ENCODE measurements at places on chromosomes 13 and 19.

GRCh38 chr13:85406269-85406975, 392.8 kb downstream of the SLITRK6 start:
- DNase-seq: no peak

DNA sequence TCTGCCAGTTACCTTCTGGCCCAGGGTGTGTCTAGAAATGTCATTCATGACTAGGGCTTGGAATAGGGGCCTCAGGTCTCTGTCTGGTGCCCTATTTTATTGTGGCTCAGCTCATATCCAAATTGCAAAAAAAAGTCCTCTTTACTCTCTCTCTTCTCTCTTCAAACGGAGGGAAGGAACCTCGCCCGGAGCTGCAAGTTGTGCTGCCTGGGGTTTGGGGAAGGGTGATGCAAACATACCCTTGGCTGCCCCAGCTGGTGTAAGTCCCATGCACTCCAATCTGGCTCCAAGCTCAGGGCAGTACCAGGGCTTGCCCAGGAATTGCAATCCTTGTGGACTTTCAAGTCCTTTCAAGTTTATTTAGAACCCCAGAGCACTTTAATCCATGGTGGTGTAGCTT, 549.6 kb downstream of the PCDH17 start:
- DNase-seq: no peak

DNA sequence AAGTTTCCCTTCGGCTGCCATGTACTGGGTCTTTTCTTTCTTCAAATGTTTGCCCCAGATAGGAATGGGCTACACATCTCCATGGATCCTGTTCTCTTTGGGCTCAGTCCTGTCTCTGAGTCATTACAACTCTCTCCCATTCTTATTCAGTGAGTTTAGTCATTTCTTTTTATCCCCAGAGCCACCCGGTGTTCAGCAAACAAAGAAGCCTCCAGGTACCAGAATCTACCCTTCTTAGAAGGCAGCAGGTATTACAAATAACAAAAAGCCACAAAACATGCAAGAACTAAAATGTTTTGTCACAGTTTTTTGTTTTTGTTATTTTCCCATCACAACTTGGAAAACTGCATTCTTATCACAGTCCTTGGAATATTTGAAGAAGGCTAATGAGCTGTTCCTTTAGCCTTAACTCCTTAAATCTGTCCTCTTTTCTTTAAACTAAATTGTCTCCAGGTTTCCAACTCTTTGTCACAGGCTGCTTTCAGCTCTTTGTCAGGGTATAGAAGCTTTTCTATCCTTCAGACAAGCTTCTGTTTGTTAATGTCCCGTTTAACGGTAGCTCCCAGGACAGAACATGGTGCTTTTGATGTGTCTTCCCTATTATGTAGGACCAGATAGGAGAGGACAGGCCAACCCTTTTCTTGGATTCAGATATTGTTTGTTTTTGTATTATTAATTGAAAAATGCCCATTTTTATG, 215.5 kb upstream of the HTR2A start:
- DNase-seq: no peak

- DNase-seq: no peak
These were observed 6.5 kb downstream of the ZNF671 start for GRCh38 chr19:57720878-57721277.

DNA sequence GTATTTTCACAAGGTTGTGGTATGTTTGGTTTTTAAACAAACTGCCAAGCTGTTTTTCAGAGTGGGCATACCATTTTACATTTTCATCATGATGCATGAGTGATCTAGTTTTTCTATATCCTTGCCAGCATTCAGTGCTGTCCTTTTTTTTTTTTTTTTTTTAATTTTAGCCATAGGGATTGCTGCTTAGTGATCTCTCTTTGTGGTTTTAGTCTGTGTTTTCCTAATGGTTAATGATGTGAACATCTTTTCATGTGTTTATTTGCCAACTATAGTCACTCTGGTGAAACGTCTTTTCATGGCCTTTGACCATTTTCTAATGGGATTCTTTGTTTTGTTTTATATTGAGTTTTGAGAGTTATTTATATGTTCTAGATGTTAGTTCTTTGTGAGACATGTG, 59.7 kb downstream of the SHISA2 start:
- no peak for DNase-seq

- no peak for DNase-seq
These were observed 1512.0 kb downstream of the SLITRK1 start for GRCh38 chr13:82370316-82370715.

- no peak for DNase-seq
These were observed 12.5 kb downstream of the CAPN12 start for GRCh38 chr19:38731654-38732301.

DNA sequence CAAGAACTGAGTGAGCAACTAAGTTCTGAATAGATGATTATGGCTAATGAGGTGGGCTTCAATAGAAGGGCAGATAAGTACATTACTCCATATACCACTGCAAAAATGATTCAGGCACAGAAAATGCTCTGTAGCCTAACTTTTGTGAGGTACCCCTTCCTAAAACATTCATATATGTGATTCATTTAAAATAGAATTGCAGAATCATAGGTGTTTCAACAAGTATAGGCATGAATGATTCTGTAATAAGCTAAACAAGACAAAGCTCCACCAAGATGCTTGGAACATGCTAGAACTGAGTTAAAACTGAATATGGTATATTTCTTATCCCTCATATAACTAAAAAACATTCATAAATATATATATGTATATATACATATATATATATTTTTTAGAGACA, 12.1 kb downstream of the KBTBD7 start:
- no peak for DNase-seq

- DNase-seq: no peak
These were observed 33.0 kb downstream of the GPX4 start for GRCh38 chr19:1136621-1137317.

DNA sequence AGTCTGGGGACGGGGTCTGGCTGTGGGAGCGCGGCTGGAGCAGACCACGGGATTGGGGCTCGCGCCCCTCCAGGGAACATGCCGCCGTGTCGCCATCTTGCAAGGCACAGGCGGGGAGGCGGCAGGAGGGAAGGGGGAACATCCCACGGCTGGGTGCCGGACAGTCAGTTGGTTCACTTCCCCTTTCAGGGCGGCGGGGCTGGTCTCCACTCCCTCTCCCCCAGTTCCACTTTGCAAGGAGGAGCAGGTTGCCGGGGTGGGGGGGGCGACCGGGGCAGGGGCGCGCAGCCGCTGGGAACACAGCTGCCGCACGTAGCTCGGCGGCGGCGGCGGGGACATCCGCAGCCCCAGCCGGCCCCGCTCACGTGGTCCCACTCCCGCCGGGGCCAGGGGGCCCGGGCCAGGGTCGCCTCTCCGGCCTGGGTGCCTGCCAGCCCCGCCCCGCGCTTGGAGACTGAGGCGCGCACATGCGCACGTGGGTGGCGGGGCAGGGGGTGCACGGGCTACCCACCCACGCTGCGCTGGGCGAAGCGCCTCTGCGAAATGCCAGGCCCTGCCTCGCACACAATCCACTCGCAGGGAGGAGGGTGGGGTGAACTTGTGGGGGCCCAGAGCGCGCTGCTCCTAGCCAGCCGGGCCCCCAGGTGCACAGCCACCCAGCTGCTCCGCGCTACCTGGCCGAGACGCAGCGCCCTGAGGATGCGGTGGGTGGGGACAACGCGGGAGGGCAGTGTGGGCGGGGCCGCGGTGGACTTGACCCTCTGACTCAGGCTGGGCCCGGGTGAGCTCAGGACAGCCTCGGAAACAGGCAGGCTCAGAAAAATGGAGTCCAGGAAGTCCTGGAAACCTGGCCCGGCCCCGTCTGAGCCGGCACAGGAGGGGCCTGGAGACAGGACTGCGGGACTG, 6.4 kb downstream of the KLF16 start:
- peak; percentile 79 for DNase-seq

DNA sequence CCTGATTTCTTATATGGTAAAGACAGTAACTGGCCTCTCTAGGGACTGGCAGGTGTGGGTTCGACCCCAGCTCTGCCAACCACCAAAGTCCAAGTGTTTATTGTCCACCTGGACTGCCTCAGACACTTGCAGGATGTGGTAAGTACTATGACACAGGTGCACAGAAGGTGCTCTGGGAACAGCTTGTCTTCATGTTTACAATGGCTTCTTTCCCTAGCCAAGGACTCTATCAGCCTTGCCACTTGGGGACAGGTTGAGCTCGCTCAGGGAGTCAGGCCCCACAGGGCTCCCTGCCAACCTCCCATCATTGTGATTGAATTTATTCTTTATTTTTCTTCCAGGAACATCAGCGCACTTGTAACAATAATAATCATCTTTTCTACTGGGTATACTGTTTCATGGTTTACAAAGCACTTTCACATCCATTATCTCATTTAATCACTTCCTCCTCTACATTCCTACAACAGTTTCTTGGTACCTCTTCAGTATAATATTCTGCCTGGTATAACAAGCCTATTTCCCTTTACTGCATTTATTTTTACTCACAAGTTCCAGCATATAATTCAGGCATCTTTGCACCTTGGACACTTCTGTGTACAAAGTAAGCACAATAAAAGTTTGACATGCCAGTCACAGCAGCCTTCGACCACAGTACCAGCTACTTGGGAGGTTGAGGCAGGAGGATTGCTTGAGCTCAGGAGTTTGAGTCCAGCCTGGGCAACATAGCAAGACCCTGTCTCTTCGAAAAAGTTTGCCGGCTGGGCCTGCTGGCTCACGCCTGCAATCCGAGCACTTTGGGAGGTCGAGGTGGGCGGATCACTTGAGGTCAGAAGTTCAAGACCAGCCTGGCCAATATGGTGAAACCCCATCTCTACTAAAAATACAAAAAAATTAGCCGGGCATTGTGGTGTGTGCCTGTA, 24.2 kb upstream of the GATAD2A start:
- no peak for DNase-seq

- DNase-seq: peak; percentile 13
These were observed 736 bp downstream of the SMAD9 start for GRCh38 chr13:36919171-36919832.

DNA sequence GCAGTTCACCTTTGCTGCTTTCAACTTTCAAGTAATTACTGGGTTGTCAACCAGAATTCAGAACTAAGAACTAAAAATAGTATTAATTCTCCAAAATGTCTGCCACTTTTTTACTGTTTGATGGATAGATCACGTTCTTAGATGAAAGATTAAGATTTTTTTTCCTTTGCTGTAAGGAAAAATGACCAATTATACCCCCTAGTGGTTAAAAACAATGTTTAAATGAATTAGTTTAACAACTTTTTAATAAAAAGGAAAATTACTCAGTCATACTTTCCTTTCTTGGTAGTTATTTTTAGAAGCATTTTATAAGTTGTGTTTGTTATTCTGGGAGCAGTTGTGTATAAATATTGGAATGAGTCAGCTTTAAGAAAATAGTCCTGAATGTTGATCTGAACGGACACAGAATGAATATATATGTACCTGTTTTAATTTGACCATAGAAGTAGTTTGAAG, 4.6 kb downstream of the TM9SF2 start:
- no peak for DNase-seq

- no peak for DNase-seq
These were observed 902.3 kb upstream of the MIR17HG start for GRCh38 chr13:90445179-90445578.

DNA sequence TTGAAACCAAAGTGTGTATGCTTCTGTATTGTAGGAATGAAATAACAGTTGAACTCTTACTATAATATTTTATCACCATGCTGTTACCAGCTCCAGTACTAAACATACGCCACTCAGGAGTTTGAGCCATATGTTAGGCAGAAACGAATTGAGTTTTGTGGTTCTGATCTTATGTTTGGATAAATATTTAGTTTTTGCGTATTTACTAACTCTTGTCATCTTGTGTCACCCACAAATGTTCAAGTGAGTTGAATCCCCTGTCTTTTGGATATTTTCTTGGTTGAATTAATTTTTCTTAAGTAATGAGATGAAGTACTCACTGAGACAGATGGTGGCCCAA, 1.5 kb downstream of the FNDC3A start:
- no peak for DNase-seq

GRCh38 chr13:30255696-30256095, 51.7 kb downstream of the KATNAL1 start:
- DNase-seq: no peak

- DNase-seq: peak; percentile 69
These were observed 579 bp downstream of the ZNF566 start for GRCh38 chr19:36488846-36489117.

DNA sequence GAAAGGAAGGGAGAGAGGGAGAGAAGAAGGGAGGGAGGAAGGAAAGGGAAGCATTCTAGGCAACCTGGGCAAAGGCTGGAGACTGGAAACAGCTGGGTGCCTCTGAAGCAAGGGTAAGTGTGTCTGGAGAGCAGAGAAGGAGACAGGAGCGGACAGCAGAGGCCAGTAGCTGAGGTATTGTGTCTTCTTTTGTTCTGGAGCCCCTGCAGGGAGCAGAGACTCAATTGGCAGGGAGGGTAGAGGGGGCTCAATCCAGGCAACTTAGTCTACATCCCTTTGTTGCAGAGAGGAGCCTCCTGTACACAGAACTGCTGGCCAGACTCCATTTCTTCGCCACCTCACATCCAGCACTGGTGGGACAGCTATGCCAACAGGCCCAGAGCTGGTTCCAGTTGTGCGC, 53.2 kb downstream of the NWD1 start:
- DNase-seq: no peak

DNA sequence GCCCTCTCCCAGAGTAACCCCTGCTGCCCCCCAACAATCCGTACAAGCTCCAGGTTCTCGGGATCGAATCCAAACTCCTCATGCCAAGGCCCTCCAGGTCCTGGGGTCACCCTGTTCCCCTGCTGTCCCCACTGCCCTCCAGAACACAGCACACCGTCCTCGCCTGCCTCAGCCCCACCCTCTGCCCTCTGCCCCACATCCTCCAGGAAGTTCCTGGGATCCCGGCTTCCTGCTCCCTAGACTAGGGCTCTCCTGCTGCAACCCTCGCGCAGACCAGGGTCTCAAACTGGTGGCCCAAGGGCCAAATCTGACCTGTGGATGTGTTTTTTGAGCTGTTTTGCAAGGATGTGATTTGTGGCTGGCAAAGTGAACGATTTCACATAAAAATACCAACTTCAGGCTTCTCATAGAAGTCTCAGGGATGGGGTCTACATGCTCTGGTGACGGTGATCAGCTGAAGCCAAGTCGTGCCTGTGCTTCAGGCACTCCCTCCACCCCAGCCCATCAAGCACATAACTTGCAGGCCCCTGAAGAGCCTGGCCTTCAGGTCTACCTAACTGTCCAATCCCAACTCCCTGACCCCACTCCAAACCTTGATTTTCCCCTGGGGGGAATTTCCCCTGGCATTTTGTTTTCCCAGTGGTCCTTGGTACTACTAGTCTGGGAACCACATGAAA, 1.8 kb downstream of the RABAC1 start:
- DNase-seq: no peak

- peak; percentile 56 for DNase-seq
These were observed 6.3 kb upstream of the ZSWIM4 start for GRCh38 chr19:13788991-13789390.

DNA sequence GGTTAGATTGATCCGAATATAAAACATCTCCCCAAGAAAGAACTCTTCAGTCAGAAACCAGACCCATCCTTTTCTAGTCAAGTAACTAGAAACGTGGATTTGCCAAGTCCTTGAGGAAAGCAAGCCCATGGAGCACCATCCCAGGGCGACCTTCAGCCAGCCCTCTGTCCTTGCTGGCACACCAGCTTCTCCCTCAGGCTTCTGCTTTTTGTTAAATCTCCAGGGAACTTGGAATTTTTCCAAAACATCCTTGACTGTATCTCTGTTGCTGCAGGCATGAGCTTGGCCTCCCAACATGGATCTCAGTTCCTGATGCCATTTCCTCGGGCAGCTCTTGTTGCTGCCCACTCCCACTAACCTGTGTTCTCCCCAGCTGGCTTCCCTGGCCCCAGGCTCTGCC, 27.1 kb upstream of the C1QTNF9 start:
- DNase-seq: peak; percentile 3

- no peak for DNase-seq
These were observed 450.4 kb downstream of the FGF9 start for GRCh38 chr13:22121146-22121739.

- no peak for DNase-seq
These were observed 107.1 kb downstream of the UBL3 start for GRCh38 chr13:29743201-29743786.

- DNase-seq: no peak
These were observed 21.8 kb downstream of the EVI5L start for GRCh38 chr19:7851623-7852500.
